ENCODE measurements at places on chromosomes 12 and 14. TPM values are rescaled to one million over a fixed set of nuclear protein-coding genes. Genes with fewer than 3 reads are reported as not detected.

Gene CCDC197
- not detected for total RNA-seq

Gene SCN8A
- 0.26 TPM for total RNA-seq

Gene CCDC196
- total RNA-seq = not detected

Gene GTF2H3
- 25.4 TPM for total RNA-seq

Gene PCED1B
- 0.66 TPM for total RNA-seq

Gene SMOC1
- 0.40 TPM for total RNA-seq

Gene MUCL1
- not detected for total RNA-seq

Gene HRK
- total RNA-seq = under 0.01 TPM

Gene MYH6
- total RNA-seq = not detected

Gene PTGER2
- 11.6 TPM for total RNA-seq

Gene PEX5
- 18.0 TPM for total RNA-seq

Gene SSTR1
- total RNA-seq = 0.66 TPM

Gene EML1
- total RNA-seq = 55.2 TPM

Gene SLC25A47
- total RNA-seq = not detected

Gene TRIM9
- 0.19 TPM for total RNA-seq

Gene CCT2
- total RNA-seq = 178 TPM

Gene MLH3
- 29.3 TPM for total RNA-seq

Gene CMA1
- total RNA-seq = not detected

Gene GYS2
- not detected for total RNA-seq

Gene LMO3
- total RNA-seq = 0.99 TPM

Gene SYNE2
- total RNA-seq = 12.6 TPM

Gene SLC11A2
- 67.7 TPM for total RNA-seq

Gene TCL1B
- not detected for total RNA-seq
